ENCODE measurements at places on chromosomes 4 and X. TPM values are rescaled to one million over a fixed set of nuclear protein-coding genes. Genes with fewer than 3 reads are reported as not detected.

Gene ATP8A1
- polyA plus RNA-seq, result 6.3 TPM

Gene OCIAD2
- polyA plus RNA-seq, result 31.8 TPM

Gene RADX
- 1.2 TPM for polyA plus RNA-seq

Gene TRPC3
- 0.18 TPM for polyA plus RNA-seq

Gene KCNIP4
- 0.34 TPM for polyA plus RNA-seq

Gene PNMA5
- polyA plus RNA-seq, result 0.03 TPM

Gene CENPU
- 1.5 TPM for polyA plus RNA-seq

Gene RAB9B
- 0.40 TPM for polyA plus RNA-seq

Gene ZNF330
- polyA plus RNA-seq, result 32.7 TPM

Gene PRRG3
- 0.07 TPM for polyA plus RNA-seq

Measured in adipose tissue (tissue), 3 donors.